ENCODE measurements at places on chromosomes 16 and 17. TPM values are rescaled to one million over a fixed set of nuclear protein-coding genes. Genes with fewer than 3 reads are reported as not detected.

The UTS2R gene
- not detected for total RNA-seq

The LGALS9 gene
- 3.9 TPM for total RNA-seq

The USP43 gene
- total RNA-seq = 5.5 TPM

The NARF gene
- total RNA-seq = 67.9 TPM

The MYH2 gene
- total RNA-seq = 0.91 TPM

The DHX38 gene
- 33.8 TPM for total RNA-seq

The EIF3CL gene
- 59.2 TPM for total RNA-seq

The KANSL1 gene
- total RNA-seq = 197 TPM

The JUP gene
- total RNA-seq = 38.9 TPM

The MSLN gene
- total RNA-seq = not detected

The TPSD1 gene
- total RNA-seq = not detected

The PERCC1 gene
- total RNA-seq = not detected

The NPIPB8 gene
- 1.2 TPM for total RNA-seq

The FAM171A2 gene
- 29.8 TPM for total RNA-seq

Measured in cerebellum (tissue), 4 donors.